Bronchial epithelial cell (primary cell): ENCODE measurements at places on chromosomes 5 and 9. TPM values are rescaled to one million over a fixed set of nuclear protein-coding genes. Genes with fewer than 3 reads are reported as not detected.

GRCh38 chr5:37045703-37046102 is 169.1 kb downstream of the NIPBL start:
- no peak for DNase-seq

DNA sequence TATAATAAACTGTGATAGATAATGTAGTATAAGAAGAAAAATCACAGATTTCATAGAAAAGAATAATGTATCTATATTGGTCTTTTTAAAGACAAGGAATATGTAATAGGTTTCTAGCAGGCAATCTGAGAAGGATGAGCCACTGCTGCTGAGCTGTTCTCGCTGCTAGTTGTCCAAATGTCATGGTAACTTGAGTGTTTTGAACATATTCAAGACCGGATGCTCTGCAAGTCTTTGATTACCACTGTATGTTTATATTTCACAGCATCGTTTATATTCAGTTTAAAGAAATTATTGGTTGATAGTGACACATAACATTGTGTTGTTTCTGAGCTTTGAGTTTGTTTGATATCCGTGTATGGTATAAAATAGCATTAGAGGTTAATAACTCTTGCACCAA is 9.6 kb downstream of the C5orf47 start:
- DNase-seq: no peak

DNA sequence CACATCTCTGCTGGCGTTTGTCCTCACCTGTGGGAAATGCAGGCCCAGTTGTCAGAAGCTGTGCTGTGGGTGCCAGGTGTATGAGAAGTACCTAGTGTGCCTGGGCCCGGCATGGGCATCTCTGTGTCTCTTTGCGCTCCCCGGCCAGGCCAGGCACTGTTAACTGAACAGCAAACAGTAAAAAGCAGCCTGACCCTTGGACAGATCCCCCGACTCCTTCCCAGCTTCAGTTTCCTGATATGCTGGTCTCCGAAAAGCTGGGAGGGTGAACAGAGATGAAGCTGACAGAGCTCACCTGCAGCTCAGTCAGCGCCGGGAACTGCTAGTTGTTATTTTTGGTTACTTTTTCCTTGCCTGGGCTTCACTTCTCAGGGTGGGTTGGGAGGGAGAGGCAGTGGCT is 28.9 kb downstream of the RXRA start:
- DNase-seq: no peak

GRCh38 chr9:92402826-92403745 is 1.3 kb downstream of the OGN start:
- DNase-seq: no peak

DNA sequence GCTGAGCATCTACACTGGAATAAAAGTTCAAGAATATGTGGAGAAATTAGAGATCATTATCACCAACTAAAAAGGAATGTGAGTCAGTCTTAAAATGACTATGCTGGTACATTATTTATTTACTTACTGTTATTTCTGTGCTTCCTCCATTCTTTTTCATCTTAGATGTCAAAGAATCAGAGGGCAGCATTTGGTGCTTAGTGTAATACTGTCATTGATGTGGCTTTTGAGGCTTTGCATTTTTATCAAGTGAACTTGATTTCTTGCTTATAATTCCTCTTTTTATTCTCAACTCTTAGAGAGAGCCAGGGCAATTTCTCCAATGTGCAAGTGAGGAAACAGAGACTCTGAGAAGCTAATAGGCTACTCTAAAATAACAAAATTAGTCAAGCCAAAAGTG is 163.7 kb upstream of the TRPC7 start:
- DNase-seq: no peak

DNA sequence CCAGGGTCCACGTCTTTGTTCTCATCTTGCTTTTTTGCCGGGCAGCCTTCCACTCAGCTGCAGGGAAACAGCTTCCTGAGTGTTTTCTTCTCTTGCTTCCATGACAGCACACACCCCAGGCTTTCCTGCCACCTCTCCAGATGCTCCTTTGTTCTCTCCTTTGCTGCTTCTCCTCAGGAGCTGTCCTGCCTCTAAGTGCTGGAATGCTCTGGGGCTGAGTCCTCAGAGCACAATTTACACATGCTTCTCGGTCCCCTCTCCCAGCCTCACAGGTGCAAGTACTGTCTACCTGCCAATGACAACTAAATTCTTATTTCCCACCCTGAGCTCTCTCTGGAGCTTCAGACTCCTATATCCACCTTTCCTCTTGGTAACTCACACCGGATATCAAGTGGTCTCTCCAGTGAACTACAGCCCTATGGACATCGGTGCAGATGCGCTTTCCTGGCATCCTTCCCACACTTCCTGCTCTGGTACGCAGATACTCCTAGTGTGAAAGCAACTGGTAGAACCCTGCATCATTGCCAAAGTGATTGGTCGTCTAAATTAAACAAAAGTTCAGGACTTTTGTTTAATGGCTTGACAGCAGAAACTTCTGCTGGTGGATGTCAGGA is 13.4 kb upstream of the ACSL6 start:
- no peak for DNase-seq

DNA sequence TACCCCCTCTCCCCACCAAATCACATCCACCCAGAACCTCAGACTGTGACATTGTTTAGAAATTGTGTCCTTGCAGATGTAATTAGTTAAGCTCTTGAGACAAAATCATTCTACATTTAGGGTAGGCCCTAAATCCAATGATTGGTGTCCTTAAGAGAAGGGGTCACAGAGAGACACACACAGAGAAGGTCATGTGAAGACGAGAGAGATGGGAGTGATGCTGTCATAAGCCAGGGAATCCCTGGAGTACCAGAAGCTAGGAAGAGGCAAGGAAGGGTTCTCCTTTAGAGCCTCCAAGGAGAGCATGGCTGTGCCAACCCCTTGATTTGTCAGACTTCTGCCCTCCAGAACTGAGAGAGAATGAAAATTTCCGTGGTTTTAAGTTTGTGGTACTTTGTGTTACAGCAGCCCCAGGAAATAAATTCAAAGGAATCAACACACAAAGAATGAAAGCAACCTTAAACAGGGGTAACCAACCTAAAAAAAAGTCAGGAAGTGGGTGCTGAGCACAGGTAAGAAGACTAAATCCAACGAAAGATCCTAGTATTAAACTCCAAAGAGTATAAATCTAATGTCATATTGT is 33.6 kb downstream of the TIMD4 start:
- no peak for DNase-seq

DNA sequence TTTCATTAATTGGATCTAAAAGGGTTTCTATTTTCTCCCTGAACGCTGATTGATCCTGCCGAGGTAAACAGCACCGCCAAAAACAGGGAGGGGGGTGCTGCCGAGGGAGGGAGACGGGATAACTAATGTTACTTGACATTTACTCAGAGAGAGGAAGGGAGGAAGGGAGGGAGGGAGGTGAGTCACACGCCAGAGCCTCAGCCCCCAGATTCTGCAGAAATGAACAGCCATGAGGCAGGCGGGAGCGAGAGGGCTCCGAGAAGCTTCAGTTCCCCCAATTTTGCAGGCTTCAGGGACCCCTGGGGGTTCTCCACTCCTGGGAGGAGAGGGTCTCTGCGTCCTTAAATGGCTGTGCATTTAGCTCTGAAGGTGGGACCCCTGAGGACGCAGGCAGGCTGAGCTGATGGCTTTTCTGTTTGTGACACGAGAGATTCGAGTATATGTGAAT is 59.1 kb upstream of the IER5L start:
- DNase-seq: peak; percentile 62

- no peak for DNase-seq
Measured at GRCh38 chr5:44663991-44664710, 144.6 kb upstream of the MRPS30 start.

The PCDHA1 gene
- under 0.01 TPM in 1 of 2 replicates, not detected in the other for total RNA-seq

DNA sequence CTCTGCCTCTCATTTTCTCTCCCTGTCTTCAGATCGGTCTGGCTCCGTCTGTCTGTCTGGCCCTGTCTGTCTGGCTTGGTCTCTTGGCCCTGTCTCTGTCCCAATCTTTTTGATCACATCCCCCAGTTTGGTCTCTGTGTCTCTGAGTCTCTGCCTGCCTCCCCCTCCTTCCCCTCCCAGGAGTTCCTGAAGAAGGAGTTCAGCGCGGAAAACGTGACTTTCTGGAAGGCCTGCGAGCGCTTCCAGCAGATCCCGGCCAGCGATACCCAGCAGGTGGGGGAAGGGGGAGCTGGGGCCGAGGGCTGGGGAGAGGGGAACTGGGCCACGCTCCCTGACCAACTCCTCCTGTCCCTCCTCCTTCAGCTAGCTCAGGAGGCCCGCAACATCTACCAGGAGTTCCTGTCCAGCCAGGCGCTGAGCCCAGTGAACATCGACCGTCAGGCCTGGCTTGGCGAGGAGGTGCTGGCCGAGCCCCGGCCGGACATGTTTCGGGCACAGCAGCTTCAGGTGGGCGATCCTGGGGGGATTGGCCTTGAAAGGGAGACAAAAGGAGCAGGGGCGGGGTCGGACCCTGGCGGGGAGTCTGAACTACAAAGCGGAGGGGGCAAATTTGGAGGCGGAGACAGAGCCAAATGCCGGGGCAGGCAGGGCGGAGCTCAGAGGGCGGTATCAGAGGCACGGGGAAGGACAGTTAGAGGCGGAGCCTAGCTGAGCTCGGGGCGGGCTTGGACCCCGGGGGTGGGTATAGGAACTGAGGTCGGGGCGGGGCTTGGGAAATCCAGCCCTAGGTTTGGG is 9.0 kb downstream of the RGS14 start:
- peak; percentile 69 for DNase-seq

DNA sequence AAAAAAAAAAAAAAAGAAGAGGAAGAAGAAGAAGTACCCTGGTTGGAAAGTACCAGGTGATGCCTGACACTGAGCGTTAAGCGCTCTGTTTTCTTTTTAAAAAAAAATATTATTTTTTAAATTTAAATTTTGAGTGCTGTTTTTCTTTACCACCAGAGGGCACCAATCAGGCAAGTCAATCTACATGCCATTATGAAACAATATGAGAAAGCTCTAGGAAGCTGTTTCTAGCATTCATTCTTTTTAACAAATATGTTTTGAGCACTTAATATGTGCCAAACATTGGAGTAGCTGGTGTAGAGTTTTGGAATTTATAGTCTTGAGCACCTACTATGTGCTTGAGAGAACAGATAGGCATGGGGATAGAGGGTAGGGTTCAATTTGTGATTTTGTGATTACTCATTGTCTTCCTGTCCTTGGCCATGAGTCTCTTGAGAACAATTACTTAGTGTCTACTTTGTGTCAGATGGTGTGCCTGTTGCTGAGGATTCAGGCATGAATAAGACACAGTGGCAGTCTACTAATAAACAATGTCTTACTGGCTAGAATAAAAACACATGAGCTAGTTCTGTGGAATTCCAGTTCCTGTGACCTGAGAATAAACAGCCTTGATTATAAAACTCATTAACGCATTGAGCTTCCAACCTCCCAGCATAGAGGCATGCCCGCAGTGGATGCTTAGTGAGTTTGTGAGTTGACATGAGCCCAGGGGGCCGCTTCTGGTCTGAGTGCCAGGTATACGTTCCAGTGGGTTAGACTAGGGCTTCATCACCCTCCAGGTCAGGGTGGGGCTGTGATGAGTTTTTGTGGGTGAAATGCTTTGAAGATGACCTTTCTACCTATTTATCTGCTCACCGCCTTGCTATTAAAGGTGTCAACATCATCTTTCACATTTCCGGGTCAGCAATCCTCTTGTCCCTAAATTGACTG is 3.0 kb upstream of the UBE2R2 start:
- DNase-seq: peak; percentile 84

DNA sequence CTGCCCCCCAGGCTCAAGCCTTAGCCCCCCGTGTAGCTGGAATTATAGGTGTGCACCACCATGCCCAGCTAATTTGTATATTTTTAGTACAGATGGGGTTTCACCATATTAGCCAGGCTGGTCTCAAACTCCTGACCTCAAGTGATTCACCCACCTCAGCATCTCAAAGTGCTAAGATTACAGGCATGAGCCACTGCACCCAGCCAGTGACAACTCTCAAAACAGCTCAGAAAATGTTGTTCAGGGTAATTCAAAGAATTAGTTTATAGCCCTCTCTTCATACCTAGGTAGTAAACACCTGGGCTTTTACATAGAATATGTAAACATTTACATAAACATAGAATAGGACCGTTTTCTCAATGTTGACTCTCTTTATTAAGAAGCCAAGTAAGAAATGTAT is 168.7 kb downstream of the ENC1 start:
- DNase-seq: no peak

The ANKRD55 gene
- not detected in 2 replicates for total RNA-seq

The IGIP gene
- 5.3 and 5.9 TPM in 2 replicates for total RNA-seq

- peak; percentile 47 for DNase-seq
Measured at GRCh38 chr9:108077556-108077955, 588.0 kb upstream of the KLF4 start.

The EDIL3 gene
- 0.26 and 1.1 TPM in 2 replicates for total RNA-seq

The IFNA10 gene
- not detected in 2 replicates for total RNA-seq

The LOX gene
- 1.4 and 1.8 TPM in 2 replicates for total RNA-seq

The INSL4 gene
- total RNA-seq: 0.26 TPM in 1 of 2 replicates, not detected in the other

The RNF38 gene
- 5.4 and 5.5 TPM in 2 replicates for total RNA-seq

The CCDC152 gene
- total RNA-seq: under 0.01 and 0.38 TPM in 2 replicates

- no peak for DNase-seq
Measured at GRCh38 chr9:8880060-8880459, 1080.5 kb upstream of the DMAC1 start.

The PFDN1 gene
- total RNA-seq: 34.5 and 38.1 TPM in 2 replicates

The CTXN3 gene
- total RNA-seq: not detected in 2 replicates

The LCN15 gene
- total RNA-seq: not detected in 2 replicates

DNA sequence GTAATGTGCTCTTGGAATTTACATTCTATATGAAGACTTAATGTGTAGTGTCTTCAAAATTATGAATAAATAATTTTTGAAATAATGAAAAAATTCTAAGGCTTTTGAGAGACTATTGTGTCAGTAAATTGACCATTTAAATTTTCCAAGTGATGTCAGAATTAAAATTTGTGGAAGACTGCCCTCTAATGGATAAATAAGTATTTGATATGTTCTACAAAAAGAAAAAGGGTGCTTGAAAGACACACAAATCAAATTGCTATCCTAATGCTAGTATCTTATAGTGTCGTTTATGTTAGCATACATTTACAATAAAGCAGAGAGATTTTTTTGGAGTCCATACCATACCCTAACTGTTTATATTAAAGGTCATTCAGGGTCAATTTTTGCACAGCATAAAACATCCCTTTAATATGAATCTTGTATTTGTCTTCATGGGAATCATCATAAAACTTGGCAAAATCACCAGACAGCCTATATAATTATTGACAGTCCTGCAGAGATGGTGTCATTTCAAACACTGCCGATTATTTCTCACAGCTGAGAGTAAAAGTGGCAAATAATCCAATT is 120.8 kb upstream of the SLC27A6 start:
- peak; percentile 48 for DNase-seq

The CATSPER3 gene
- under 0.01 and 0.26 TPM in 2 replicates for total RNA-seq

The FANCG gene
- 7.6 and 9.7 TPM in 2 replicates for total RNA-seq

The PTGES gene
- 0.90 and 11.1 TPM in 2 replicates for total RNA-seq

DNA sequence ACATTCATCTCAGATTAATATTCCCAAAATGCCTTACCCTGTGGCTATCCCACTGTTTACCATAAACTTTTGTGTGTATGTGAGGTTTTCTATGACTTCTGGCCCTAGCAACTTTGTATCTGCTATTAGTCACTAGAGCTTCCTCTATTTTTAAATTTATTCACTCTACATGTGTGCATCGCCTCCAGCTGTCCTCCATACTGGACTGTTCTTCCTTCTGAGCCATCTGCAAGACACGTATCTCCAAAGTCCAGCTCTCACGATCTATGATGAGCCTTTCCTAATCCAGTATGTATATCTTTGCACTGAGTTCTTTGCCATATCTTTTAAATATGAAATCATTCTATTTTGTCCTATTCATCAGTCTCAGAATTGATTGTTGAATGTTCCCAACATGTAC is 1.7 kb upstream of the GNG10 start:
- no peak for DNase-seq

- peak; percentile 28 for DNase-seq
Measured at GRCh38 chr9:71814226-71814625, 45.9 kb upstream of the CEMIP2 start.

The ZFP37 gene
- total RNA-seq: 0.77 and 0.79 TPM in 2 replicates

The SPATA31E1 gene
- not detected in 2 replicates for total RNA-seq
